Hematopoietic multipotent progenitor cell (in vitro differentiated cells): ENCODE measurements at places on chromosomes 3 and 15.

GRCh38 chr15:99408236-99409096 is 157.2 kb downstream of the LRRC28 start:
- DNase-seq = no peak

- no peak for DNase-seq
Measured at GRCh38 chr3:192653862-192654261, 73.5 kb downstream of the FGF12 start.

- DNase-seq = no peak
Measured at GRCh38 chr3:184537885-184538665, 23.5 kb upstream of the EPHB3 start.

DNA sequence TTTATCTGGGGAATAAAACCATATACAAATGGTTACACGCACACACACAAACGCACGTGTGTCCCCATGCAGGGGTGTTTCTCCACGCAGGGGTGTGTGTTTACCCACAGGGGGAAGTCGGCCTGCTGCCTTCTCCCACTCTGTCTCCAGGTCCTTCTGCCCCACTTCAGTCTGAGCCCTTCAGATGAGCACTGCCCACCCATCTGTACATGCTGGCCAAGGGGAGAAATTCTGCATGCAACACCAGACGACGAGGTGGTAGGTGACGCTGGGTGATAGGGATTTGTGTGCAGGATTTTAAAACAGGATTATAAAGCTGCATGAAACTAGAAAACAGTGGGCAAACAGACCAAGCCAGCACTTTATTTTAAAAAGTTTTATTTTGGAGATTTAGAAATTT is 122.5 kb downstream of the TJP1 start:
- DNase-seq = no peak

DNA sequence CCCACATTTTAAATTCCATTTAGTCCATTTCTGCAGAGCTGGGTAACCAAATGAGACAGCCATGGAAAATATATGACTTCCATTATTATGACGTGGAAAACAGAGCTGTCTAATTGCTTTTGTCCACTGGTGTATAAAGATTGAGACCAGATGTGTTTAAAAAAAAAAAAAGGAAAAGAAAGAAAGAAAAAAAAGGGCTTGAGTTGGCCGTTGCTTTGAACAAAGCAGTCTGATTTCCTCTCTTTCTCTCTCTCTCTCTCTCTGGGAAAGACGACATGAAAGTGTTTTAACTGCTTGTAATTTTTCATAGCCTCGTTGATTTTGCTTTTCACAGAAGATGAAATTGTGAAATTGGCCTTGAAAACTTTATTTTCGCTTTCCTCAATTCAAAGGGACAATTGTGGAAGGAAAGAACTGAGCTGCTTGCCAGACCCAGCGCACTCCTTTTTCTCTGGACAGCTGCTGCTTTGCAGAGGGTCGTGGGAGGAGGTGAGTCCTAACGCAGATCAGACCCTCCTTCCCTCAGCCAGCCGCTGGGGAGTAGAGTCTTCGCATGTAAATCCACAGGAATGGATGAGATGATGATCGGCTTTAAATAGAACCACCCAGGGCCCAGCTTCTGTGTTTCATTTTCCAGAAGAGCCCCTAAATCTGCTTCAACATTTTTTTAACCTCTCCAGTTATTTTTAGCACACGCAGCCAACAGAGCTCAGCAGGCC is 42.8 kb upstream of the UBE2E1 start:
- DNase-seq = no peak
